ENCODE measurements at places on chromosomes 12 and 14.
A peak's percentile ranks its signal among the peaks of the same experiment; 100 is the strongest.

- no peak for DNase-seq
These were observed 600.6 kb upstream of the LMO3 start for GRCh38 chr12:17206553-17206952.

GRCh38 chr12:85784096-85784720, 52.0 kb downstream of the RASSF9 start:
- no peak for DNase-seq

- DNase-seq: no peak
These were observed 67.4 kb downstream of the PPP2R5E start for GRCh38 chr14:63475761-63476160.

DNA sequence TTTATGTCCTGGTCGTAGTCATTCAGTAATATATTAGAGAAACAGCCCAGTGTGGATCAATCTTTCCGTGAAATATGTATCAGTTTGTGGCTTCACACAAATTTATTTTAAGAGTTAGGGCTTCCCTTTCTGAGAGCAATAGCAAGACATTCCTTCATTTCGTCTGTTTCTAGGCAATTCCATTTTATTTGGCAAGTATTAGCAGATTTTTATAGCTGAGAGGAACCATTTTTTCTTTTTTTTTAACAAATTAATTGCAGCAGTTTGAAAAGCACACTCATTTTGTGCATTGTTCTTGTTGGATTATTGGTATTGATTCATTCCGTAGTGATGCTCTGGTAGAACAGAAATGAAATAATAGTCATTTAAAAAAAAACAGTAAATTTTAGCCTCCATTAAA, 132.9 kb downstream of the SRGAP1 start:
- no peak for DNase-seq

- DNase-seq: no peak
These were observed 40.8 kb upstream of the EPS8 start for GRCh38 chr12:15829949-15830348.

GRCh38 chr12:28618171-28618570, 427.9 kb downstream of the CCDC91 start:
- DNase-seq: no peak

DNA sequence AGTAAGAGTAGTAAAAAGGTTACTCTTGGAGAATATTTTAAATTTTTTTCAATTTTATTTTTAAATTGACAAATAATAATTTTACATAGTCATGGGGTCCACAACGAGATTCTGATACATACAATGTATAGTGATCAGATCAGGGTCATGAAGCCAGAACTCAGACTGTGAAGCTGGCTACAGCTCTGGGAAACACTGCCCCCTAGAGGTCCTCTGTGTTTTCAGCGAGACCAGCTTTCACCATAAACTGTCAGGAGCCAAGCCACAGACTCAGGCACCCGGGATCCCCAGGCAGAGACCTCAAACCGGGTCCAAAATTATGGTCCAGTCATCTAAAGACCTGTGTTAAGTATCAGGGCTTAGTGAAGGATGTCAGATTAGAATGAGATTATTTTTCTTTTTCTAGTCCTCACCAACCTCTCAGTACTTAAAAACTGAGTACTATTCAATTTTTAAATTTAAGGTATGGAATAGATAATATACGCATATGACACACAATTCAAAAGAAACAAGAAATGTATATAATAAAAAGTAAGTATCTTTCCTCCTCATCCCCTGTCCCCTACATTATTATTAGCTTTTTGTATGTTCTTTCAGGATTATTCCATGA, 397.1 kb downstream of the MDGA2 start:
- no peak for DNase-seq

GRCh38 chr14:101313268-101313667, 248.0 kb upstream of the DIO3 start:
- no peak for DNase-seq

DNA sequence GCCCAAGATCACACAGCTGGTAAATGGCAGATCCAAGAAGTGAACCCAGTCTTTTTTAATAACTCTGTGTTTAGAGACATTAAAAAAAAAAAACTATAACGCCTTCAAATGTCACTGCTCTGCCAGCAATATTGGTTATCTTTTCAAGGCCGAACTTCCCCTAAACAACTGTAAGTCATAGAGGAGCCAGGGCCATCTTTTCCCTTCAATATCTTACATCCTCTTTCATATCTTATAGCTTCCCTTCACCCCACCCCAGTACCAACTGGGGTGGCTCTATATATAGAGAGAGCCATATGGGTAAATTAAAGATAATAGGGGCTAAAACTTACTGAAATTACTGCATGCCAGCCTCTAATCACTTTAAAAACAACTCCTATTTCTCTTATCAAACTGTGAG, 100.2 kb downstream of the STAB2 start:
- no peak for DNase-seq

DNA sequence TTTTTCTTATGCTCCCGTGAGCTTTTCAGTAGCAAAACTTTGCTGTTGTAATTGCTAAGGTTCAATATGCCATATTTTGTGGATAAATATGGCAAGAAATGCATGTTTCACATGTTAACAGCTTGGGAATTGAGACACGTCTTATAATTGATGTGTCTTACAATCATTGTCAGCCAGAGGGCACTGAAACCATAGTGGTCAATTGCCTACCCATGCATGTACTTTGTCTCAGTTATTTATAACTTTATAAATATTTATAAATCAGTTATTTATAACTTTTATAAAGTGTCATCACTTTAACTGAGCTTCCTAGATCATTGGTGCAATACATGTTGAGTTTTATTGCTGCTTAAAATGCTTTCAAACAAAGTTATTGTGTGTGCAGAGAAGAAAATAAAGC, 82.0 kb downstream of the CATSPERB start:
- no peak for DNase-seq

GRCh38 chr14:36655963-36656686, 5.5 kb upstream of the PAX9 start:
- no peak for DNase-seq

DNA sequence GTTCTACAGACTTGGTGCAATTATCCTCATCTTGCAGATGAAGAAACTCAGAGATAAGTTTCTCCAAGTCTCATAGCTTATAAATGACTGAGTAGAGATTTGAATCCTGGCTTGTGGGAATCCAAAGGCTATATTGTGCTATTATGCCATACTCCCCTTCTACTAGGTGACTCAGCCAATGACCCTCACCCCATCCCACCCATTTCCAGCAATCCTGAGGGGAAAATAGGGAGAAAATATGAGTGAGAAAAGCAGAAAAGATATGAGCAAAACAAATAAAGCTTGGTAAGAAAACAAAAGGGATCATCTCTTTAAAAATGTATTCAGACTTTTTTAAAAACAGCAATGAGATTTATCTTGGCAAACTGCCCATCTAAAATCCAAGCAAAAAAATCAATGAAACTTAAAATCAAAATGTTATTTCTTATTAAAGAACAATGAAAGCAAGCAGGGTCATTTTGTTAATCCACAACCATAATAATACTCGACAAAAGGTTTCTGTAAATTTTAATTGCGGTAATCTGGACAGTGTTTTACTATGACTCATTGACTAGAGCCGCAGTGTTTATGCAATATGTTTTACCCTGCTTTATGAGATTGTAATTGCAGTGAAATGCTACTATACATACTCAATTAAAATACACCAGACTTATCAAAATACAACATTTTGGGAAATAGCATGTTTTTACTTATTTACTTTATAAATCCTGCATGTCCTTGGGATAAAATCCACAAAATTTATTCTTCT, 13.1 kb upstream of the LGR5 start:
- DNase-seq: no peak

DNA sequence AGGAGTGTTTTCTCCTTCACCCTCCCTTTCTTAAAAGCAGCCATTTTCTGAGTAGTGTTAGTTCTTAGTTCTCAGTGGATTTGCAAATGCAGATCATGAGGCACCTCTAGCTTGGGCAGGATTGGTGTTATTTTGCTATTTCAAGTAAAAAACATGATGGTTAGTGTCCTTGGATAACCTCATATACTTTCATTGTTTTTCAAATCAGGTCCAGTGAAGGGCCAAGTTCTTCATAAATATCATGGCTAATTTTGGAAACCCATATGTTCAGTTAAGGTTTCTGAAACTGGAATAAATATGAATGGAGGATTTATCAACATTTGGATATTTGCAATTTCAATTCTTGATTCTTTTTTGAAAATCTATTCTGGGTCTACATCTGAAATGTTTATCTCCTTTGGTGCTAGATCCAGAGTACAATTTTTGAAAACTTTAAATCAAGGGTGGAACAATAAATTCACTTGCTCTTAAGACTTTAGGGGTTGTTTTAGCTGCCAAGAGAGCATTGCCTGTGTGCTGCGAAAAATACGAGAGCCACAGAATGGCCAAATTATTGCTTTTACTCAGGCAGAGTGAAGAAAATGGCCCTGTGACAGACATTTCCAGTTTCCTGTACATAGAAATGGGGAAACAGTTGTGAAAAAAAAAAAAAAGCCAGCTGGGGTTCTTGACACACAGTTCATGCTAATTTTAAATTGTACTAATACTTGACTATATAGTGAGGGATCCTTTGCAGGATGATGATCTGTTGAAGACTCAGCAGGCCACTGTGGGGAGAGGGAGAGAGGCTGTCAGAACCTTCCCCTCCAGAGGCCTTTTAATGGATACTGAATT, 104.6 kb downstream of the BICD1 start:
- DNase-seq: no peak

DNA sequence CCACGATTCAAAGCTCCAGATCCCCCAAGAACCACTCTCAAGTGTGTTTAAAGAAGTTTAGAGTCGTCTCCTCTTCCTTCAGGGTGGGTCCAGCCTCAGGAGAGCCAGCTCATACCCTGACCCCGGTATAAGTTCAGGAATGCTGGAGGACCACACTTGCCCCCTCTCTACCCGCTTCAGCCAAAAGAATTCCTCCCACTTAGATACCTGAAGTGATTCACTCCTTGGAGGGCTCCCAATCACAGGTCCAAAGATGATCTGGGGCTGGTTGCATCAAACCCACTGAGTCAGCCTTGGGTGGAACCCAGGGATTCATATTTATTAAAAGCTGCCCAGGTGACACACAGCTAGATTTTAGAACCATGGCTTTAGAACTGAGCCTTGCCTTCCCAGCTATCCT, 133.5 kb upstream of the PARP11 start:
- DNase-seq: no peak

DNA sequence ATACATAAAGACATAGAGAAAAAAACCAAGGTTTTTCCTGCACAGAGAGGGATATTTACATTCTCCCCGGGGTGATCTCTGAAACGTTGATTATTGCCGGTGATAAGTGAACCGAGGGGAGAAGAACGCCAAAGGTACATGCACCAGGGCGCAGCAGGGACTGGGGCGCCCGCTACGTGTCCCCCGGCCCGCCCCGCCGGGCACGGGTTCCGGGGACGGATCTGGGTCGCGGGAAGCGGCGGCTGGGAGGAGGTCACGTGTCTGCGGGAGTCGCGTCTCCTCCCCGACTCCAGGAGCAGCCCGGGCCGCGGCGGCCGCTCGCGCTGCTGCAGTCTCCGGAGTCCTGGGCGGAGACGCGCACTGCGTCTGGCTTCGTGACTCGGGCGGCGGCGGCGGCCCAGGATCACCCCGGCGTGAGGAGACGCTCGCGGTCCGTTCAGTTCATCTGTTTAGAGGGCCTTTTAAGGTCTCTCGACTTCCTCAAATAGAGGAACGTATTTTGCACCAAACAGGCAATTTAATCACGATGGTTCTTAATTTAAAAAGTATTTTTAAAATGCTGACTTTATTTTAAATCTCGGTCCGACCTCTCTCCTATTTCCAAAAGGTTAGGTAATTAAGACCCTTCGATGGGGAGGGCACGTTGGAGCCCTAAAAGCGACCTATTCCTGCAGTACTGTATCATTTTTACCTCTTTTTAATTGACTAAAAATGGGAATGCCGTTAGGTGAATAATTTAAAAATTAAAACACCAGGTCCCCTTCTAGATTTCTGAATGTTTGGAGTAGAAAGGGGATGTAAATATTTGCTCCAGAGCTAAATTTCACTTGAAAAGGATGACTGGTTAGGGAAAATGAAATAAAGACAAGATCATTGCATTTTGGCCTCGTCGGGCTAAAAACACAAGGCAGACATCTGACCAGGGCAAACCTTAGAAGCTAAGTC, 1.8 kb upstream of the BHLHE41 start:
- peak; percentile 75 for DNase-seq

- DNase-seq: no peak
These were observed 70.7 kb downstream of the RASSF8 start for GRCh38 chr12:26028953-26029735.

DNA sequence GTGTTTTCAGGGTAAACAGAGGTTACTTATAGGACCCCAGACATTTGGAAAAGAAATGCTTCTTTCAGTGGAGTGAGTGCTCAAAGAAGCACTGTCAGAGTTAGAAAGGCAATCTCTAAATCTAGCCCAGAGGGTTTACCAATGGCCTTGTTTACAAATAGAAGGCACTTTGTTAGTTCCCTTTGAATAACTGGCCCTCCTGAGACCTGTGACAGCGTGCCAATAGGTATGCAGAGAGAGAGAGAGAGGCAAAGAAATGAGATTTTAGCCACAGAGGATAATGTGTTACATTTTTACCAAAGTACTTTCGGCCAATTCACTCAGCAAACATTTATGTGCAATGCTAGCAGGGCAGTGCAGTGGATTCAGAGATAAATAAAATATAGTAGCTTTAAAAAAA, 41.9 kb downstream of the TPH2 start:
- DNase-seq: no peak

DNA sequence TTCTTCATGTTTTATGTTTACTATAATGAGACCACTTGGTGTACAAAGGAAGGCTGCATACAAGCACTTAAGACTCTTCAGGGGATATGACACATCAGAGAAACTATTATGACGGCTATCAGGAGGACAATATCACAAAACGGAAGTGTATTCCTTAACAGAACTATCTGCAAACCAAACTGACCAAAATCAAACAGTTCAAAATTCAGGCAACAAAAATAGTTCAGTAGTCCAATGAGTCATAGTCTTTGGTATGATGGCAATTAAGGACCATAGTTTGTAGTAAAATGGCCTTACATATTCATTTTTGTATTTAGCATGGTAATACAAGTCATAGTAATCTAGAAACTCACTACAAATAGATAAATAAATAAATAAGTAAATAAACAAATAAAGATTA, 1638.7 kb upstream of the SEL1L start:
- no peak for DNase-seq

DNA sequence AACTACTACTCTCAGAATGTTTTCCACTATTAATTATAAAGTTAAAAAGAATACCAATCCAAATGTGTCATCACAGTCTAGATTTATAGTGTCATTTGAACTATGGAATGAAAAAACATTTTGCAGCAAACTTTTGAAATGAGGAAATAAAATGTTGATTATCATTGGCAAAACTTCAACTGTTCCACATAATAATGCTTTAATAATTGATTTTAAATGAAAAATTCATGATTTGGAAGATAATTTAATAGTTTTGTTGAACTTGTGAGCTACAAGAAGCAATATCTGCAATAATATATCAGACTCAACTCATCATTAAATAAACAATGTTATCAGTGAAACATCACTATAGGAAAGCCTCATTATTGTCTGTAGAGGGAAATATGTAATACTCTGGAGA, 48.2 kb upstream of the DCN start:
- DNase-seq: no peak

GRCh38 chr12:97877404-97877803, 414.8 kb downstream of the RMST start:
- no peak for DNase-seq
